ENCODE measurements at places on chromosomes 7 and 10.

DNA sequence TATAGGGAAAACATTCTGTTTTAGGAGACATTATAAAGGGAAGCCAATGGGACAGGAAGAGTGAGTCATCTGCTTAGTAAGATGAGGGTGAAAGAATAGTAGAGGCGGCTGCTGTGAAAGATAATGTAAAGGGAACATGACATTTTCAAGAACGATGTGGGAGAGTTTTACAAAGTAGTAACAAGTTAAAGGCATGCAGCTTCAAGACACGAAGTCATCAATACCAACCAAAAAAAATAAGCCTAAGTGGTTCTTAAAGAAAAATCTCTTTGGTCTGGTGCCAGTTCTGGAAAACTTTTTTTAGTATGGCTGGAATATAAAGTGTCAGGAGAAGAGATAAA is 6.1 kb downstream of the GSTO1 start:
- DNase-seq: peak; percentile 60

DNA sequence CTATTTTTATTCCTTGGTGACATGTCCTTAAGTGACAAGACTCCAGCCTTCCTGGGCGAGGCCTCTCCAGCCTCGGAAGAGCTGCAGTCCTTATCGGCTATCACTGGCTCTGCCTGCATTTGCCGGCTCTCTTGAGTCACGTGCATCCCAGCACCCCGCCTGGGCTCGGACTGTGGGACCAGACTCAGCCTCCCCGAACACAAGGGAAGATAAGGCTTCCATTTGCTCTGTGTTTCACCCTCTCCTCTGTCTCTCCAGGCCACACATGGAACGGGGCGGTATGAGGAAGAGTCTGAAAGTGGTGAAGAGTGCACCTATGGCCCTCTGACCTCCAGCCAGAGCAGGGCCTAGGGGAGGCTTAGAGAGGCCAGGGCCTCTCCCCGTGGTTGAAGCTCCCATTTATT is 4.7 kb downstream of the GDF2 start:
- no peak for DNase-seq

DNA sequence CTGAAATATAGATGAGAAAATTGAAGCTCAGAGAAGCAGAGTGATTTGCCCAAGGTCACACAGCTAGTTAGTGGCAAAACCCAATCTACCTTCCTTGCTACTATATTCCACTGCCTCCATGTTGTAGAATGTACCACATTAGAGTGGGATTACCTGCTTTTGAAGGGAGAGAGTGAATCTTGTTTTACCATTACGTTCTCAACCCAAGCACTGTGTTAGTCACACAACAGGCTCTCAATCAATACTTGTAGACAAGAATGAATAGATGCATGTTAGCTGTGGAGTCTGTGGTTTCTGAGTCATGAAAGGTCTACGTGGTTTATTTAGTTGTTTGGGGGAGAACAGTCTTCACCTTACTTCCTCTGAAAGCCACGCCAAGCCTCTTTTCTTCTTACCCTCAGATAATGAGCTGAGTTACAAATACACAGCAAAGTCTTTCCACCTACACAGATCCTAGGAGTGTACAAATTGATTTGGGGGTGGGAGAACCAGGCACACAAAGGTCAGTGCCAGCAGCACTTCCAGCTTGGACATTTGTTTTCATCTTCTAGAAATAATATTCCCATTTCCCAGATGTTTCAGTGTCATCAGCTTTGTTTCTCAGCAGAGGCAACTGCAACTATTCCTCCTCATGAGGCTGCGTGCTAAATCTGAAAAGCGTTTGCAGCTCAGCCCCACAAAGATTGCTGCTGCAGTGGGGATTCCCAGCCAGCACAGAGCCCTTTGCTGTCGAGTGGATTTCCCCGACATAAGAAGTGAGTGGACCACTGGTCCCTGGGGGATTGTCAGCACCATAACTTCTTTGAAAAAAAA is 71.5 kb upstream of the ADO start:
- DNase-seq: peak; percentile 73

DNA sequence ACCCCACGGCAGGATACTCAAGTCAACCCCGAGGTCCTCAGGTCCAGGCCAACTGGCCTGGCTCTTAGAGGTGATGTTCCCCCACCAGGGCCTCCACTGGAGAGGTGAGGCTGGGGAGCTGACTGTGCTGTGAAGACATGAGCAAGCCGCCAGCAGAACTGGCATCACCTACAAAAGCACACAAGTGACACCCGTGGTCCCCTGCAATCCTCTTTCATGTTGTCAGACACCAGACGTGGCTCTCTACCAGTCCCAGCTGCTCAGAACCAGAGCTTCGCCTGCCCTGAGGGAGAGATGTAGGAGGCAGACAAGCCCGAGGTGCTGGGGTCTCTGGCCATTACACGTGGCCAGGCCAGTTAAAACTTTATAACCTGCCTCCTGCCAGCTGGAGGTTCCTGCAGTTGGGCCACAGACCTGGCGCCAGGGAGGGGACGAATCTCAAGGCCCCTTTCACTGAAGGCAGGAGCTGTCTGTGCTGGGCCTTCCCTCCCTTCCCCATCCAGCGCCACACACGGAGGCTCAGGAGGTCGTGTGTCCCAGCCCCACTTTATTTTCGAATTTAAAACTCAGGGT is 2.2 kb downstream of the COMTD1 start:
- DNase-seq: no peak

DNA sequence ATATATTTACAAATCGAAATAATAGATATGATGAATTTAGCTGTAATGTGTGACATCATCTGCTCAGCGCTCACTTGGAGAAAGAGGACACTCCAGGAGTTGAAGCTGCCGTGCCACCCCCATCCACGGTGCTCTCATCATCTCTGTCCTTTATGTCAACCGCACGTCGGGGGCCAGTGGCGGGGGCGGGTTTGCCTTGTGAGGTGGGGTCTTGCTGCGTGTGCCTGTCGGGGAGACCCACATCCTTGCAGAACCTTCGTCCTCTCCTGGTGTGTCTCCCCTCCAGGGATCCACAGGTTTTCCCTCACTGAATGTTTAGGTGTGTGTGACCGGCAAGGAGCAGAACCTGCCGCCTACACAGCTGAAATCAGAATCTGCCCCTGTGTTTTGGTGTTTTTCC is 71.6 kb downstream of the INPP5A start:
- DNase-seq: no peak

DNA sequence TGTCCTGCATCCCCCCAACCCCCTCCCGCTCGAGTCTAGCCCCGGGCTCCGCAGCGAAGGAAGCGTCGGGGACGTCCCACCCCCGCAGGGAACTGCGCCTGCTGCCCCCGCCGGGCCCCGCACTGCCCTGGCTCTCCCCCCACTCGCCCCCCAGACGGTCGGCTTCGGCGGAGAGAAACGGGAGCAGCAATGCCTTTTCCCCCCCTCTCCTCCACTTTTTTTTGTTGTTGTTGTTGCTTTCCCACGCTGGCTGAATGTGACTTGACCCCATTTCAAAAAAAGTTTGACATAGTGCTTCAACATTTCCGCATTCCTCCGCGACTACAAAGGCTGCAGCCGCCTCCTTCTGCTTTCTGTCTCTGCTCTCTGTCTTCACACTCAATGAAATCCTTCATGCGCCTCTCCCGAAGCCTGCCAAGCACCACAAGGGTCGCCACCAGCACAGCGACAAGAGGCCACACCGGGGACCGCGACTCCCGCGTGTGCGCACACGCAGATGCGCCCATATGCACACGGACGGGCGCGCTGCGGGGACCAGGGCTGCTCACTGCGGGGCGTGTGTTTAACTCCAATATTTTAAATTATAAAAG is 1.0 kb downstream of the CDK6 start:
- peak; percentile 70 for DNase-seq
